ENCODE measurements at places on chromosomes 13 and 19. TPM values are rescaled to one million over a fixed set of nuclear protein-coding genes. Genes with fewer than 3 reads are reported as not detected.

GRCh38 chr13:42703740-42704139, 77.6 kb upstream of the FAM216B start:
- H3K27me3 ChIP-seq, result no peaks in the 10 kb centered on the region
- H3K4me1 ChIP-seq, result no peaks in the 10 kb centered on the region
- H3K27ac ChIP-seq, result no peak overlapping the region
- H3K36me3 ChIP-seq, result no peaks in the 10 kb centered on the region

The CACNG8 gene
- total RNA-seq, result not detected

DNA sequence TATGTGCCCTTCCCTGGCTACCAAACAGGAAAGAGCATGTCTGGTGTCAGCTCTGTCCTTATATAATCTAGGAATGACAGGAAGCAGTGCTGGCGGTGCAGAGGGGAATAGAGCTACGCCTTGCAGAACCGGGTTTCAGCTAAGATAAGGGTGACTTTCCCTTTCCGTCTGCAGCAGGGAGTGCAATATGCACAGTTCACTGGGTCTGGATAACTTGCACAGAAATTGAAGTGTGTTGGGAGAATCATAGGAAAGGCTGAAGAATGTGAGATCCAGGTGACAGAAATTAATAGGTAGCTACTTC, 90.0 kb upstream of the TSHZ3 start:
- H3K27me3 ChIP-seq, result no peaks in the 10 kb centered on the region
- no peak overlapping the region for H3K27ac ChIP-seq
- H3K4me3 ChIP-seq, result no peak overlapping the region
- no peaks in the 10 kb centered on the region for H3K36me3 ChIP-seq

The KCNN1 gene
- total RNA-seq, result 1.3 TPM

DNA sequence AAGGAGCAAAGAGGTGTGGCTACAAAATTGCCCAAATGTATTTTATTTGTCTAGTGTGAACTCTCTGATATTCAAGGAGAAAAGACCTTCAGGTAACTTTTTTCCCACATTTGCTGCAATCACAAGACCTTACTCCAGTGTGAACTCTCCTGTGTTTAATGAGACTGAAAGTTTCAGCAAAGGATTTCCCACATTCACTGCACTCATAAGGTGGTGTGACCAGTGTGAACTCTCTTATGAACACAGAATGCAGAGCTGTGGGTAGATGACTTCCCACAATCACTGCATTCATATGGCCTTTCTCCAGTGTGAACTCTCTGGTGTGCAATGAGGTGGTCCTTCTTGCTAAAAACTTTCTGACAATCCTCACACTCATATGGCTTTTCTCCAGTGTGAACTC, 16.4 kb downstream of the ZNF814 start:
- no peaks in the 10 kb centered on the region for H3K27me3 ChIP-seq
- DNase-seq, result no peak
- H3K27ac ChIP-seq, result no peak overlapping the region
- no peaks in the 10 kb centered on the region for H3K4me1 ChIP-seq
- H3K36me3 ChIP-seq, result peaks cover 39% of the 10 kb centered on the region

- H3K4me1 ChIP-seq, result no peaks in the 10 kb centered on the region
- H3K27ac ChIP-seq, result no peak overlapping the region
- no peaks in the 10 kb centered on the region for H3K27me3 ChIP-seq
- no peaks in the 10 kb centered on the region for H3K36me3 ChIP-seq
- no peak for DNase-seq
These were observed 68.6 kb upstream of the MEDAG start for GRCh38 chr13:30837227-30838159.

The CLDN10 gene
- 0.94 TPM for total RNA-seq

The TBXA2R gene
- 0.28 TPM for total RNA-seq
